ENCODE measurements at places on chromosomes 1 and 21. TPM values are rescaled to one million over a fixed set of nuclear protein-coding genes. Genes with fewer than 3 reads are reported as not detected.

The CACNA1S gene
- not detected for total RNA-seq

The RGL1 gene
- total RNA-seq = 9.6 TPM

DNA sequence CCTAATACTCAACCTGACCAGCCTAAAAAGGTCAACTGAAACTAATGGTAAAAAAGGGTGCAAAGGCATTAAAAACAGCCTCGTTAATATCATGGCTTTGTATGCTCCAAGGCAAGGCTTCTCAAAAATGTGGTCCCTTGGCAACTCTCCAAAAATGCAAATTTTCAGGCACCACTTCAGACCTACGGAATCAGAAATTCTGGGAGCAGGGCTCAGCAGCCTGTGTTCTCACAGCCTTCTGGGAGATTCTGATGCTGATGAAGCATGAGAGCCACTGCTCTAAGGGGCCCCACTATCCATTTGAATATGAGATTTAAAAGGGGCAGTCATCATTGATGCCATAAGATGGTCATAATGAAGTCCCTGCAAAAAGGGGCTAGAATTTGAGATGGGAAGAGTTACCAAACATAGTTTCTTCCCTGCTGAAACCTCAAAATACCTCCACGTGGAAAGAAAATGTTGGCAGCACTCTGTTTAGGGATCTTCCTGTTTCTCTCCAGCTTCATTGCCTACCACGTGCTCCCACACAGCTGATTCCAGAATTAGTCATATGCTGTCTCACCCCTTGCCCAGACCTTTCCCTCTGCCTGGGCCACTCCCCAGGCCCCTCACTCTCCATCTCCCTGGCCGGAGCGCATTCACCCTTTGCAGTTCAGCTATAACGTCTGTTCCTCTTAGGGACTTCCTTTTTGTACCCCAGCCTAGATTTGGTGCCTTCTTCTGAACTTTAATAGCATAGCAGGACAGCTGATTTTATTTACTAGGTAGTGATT lies 46.7 kb downstream of the PHC2 start:
- H3K36me3 ChIP-seq = no peaks in the 10 kb centered on the region
- H3K27me3 ChIP-seq = no peaks in the 10 kb centered on the region
- H3K27ac ChIP-seq = peak overlapping the region; percentile 67
- no peak overlapping the region for H3K4me3 ChIP-seq
- H3K4me1 ChIP-seq = peaks cover 41% of the 10 kb centered on the region

DNA sequence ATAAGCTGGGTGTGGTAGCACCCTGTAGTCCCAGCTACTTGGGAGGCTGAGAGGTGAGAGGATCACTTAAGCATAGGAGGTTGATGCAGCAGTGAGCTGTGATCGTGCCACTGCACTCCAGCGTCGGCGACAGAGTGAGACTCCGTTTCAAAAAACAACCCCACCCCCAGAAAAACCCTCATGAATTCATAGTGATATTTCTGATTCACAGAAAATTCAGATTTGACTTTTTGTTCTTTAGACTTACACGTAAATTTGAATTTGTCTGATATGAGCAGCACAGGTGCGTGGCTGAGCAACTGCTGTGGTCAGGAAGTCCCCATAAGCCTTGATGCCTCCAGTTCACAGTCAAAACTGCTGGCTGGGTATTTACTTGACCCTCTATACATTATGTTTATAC lies 10.0 kb upstream of the MORC3 start:
- no peak overlapping the region for H3K4me3 ChIP-seq
- H3K27ac ChIP-seq = no peak overlapping the region
- H3K36me3 ChIP-seq = no peaks in the 10 kb centered on the region
- no peak for DNase-seq
- no peaks in the 10 kb centered on the region for H3K4me1 ChIP-seq

GRCh38 chr1:247506831-247507230 lies 29.4 kb downstream of the OR2C3 start:
- H3K27ac ChIP-seq = no peak overlapping the region
- no peaks in the 10 kb centered on the region for H3K36me3 ChIP-seq
- H3K4me1 ChIP-seq = no peaks in the 10 kb centered on the region
- H3K4me3 ChIP-seq = no peak overlapping the region
- no peak for DNase-seq
- no peaks in the 10 kb centered on the region for H3K27me3 ChIP-seq

Measured in astrocyte (in vitro differentiated cells and primary cell).